ENCODE measurements at places on chromosomes 6 and 20. TPM values are rescaled to one million over a fixed set of nuclear protein-coding genes. Genes with fewer than 3 reads are reported as not detected.

- H3K4me1 ChIP-seq: peaks cover 60% of the 10 kb centered on the region
- no peaks in the 10 kb centered on the region for H3K27me3 ChIP-seq
- H3K27ac ChIP-seq: peak overlapping the region; percentile 75
- H3K36me3 ChIP-seq: no peaks in the 10 kb centered on the region
- H3K4me3 ChIP-seq: no peak overlapping the region
These were observed 59.9 kb upstream of the MAP7 start for GRCh38 chr6:136609873-136610706.

Gene CYP24A1
- not detected for total RNA-seq

Gene TRAM2
- total RNA-seq: 14.4 TPM

Gene ADGRG6
- total RNA-seq: 5.3 TPM

DNA sequence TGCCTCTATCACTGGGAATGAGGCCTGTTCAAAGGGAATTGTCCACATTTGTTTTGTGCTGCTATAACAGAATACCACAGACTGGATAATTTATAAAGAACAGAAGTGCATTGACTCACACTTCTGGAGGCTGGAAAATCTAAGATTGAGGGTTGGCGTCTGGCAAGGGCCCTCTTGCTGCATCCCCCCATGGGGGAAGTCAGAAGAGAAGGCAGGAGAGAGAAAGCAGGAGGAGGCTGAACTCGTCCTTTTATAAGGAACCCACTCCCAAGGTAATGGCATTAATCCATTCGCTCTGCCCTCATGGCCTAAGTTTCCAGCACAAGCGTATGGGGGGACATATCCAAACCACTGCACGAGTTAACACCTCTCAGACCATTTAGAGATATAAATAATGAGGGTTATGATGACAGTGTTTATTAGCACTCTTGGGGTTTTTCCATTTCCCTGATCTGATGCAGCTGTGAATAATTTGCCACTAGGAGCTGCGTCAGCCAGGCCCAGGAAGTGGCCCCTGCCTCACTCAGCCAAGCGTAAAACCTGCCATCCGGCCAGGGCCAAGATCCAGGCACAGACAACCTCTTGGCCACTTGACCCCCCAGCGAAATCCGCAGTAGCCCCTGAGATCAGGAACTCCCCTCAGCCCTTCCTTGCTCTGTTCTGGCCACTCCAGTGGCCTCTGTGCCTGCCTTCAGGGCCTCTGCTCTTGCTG is 14.2 kb upstream of the SLCO4A1 start:
- no peaks in the 10 kb centered on the region for H3K36me3 ChIP-seq
- peaks cover 19% of the 10 kb centered on the region for H3K4me1 ChIP-seq
- no peaks in the 10 kb centered on the region for H3K27me3 ChIP-seq
- DNase-seq: no peak

Gene CLVS2
- 0.46 TPM for total RNA-seq

- no peaks in the 10 kb centered on the region for H3K36me3 ChIP-seq
- no peak for DNase-seq
- no peak overlapping the region for H3K27ac ChIP-seq
- no peaks in the 10 kb centered on the region for H3K27me3 ChIP-seq
- no peaks in the 10 kb centered on the region for H3K4me1 ChIP-seq
These were observed 50.1 kb downstream of the PKIB start for GRCh38 chr6:122660296-122660695.

Gene WFDC5
- total RNA-seq: not detected

Gene PRDM1
- 0.78 TPM for total RNA-seq

GRCh38 chr6:168049277-168049676 is 29.7 kb downstream of the FRMD1 start:
- no peaks in the 10 kb centered on the region for H3K36me3 ChIP-seq
- H3K27ac ChIP-seq: no peak overlapping the region
- no peak for DNase-seq
- no peaks in the 10 kb centered on the region for H3K4me1 ChIP-seq
- no peak overlapping the region for H3K4me3 ChIP-seq
- H3K27me3 ChIP-seq: no peaks in the 10 kb centered on the region

DNA sequence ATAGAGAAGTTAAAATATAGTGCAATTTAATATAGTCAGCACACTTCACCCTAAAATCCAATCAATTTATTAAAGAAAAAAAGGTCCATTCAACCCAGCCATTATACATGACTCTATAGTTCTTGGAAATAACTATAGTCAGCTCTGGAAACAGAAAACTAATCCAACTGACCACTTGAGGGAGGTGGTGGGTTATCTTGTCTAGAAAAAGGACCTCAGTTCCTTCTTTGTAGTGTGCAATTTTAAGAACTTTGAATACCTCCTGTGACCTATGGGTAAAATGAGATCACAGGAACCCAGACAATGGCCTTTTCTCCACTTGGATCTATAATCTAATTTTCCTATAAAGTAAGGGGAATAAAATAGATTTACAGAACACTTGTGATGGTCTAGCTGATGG is 163.6 kb upstream of the CENPW start:
- H3K36me3 ChIP-seq: no peaks in the 10 kb centered on the region
- no peak overlapping the region for H3K4me3 ChIP-seq
- H3K4me1 ChIP-seq: peaks cover 22% of the 10 kb centered on the region
- H3K27ac ChIP-seq: no peak overlapping the region
- no peak for DNase-seq

Gene NTSR1
- 0.57 TPM for total RNA-seq

Gene CALHM5
- total RNA-seq: 0.07 TPM

Gene OR2B6
- total RNA-seq: not detected

DNA sequence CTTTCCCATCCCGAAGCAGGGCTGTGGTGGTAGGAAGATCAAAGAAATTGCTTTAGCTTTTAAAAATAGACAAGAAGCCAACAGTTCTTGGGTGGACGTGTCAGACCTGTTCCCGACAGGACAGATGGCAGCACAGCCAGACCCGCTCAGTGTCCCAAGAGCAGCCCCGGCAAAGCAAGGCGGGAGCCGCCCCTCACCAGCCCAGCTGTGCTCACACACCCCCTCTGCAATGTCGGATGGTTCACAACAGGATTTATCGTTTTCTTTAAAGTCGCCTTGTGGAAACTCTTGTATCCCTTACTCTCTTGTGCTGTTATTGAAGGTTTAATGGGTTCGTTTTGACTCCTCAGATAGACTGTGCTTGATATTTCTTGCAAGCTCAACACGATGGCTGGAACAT is 302.4 kb downstream of the THBS2 start:
- H3K4me1 ChIP-seq: peaks cover 2% of the 10 kb centered on the region
- DNase-seq: no peak
- no peak overlapping the region for H3K4me3 ChIP-seq

Gene CCN5
- 0.16 TPM for total RNA-seq

DNA sequence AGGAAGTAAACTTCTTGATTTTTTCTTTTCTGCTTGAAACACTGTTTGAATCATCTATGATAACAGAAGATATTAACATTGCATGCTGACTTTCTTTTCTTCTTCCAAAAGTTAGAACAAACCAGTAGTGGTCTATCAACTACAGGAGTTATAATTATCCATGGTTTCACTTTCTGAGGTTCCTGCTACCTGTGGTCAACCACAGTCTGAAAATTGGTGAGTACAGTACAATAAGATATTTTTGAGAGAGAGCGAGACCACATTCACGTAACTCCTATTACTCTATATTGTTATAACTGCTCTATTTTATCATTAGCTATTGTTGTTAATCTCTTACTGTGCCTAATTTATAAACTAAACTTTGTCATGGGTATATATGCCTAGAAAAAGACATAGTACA is 86.1 kb downstream of the MAP7 start:
- DNase-seq: no peak
- H3K27ac ChIP-seq: 0 out of 2 replicates have a peak overlapping the region, but pooled peaks have one; percentile 42
- no peaks in the 10 kb centered on the region for H3K27me3 ChIP-seq
- H3K4me3 ChIP-seq: no peak overlapping the region
- H3K4me1 ChIP-seq: peaks cover 24% of the 10 kb centered on the region

DNA sequence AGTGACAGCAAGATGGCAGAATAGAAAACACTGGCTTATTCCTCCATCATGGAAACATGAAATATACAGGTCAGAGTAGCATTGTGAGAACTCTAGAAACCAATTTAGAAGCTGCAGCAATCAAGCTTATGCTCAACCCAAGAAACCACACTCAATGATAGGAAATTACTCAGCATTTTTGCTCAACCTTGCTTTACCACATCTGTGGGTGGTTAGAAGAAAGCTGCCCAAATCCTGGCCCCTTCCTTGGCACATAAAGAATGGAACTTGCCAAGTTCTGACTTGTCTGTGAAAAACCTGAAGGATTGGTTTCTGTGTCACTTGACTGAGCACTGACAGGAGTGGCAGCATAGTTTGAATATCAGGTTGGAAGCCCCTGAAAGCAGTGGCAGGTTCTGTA is 108.0 kb upstream of the MOCS1 start:
- DNase-seq: no peak
- no peak overlapping the region for H3K4me3 ChIP-seq
- peaks cover 9% of the 10 kb centered on the region for H3K36me3 ChIP-seq

Gene PRL
- total RNA-seq: not detected

Data from WTC11 (cell line).